ENCODE measurements at places on chromosomes 6 and 20.

DNA sequence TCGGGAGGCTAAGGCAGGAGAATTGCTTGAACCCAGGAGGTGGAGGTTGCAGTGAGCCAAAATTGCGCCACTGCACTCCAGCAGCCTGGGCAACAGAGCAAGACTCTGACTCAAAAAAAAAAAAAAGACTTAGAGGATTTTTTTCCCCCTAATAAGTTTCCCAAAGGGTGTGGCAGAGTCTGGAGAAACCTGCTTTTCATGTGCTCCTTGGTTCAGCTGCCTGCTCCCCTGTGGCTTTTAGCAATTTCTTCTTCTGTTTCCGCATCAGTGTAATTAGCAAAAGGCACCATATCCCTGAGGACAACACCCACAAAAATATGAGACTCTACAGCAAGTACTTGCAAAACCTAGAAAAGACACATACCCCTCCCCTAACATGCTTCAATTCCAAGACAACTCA lies 28.6 kb upstream of the ZNF133 start:
- no peak for DNase-seq

- no peak for DNase-seq
These were observed 758.8 kb downstream of the EYS start for GRCh38 chr6:64948261-64948660.

- no peak for DNase-seq
These were observed 98.1 kb downstream of the MYLK4 start for GRCh38 chr6:2652611-2653010.

DNA sequence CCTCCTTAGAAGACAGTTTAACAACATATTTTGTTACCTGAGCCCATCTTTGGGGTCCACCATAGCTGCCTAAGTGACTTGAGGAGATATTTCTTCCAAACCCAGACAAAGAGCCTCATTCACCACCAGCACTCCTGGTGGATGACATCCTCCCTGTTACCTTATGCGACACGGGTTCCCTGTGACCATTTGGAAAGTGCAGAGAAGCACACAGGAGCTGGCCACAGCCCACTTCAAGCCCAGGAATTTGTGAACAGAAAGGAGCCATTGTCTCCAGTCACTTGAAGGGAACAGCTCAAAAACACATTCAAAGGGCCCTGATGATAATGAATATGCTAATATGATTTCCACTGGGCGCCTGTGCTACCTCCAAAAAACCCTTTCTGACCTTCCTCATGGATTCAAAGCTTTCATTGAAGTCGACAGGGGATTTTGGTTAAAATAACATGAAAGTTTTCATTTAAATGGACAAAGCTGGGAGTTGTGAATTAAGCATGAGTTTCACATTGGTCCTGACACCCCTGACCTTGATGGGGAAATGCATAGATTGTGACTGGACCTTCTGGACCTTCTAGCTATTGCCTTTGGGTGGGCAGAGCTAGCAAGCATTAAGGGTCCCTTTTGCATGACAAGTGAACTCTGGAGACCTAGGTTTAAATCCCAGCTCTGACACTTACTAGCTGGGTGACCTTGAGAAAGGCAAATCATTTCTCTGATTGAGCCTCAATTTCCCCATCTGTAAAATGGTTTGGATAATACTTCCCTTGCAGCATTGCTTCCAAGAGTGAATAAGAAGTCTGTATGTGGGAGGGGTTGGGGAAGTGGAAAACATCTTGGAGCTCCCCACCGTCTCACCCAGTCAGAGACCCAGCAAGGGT lies 83.3 kb upstream of the SIRPA start:
- DNase-seq = no peak

- no peak for DNase-seq
These were observed 1244.8 kb downstream of the EPHA7 start for GRCh38 chr6:92174398-92175073.
